Activated T-cell treated with anti-CD3 and anti-CD28 coated beads, Interleukin-2, amount 50 U/mL, for 4 hours (primary cell): ENCODE measurements at places on chromosomes 6 and 20. TPM values are rescaled to one million over a fixed set of nuclear protein-coding genes. Genes with fewer than 3 reads are reported as not detected.

The FAM217A gene
- total RNA-seq, result not detected

The SH3BGRL2 gene
- 0.92 TPM for total RNA-seq

The BLOC1S5 gene
- total RNA-seq, result 11.2 TPM

The KCNS1 gene
- 0.16 TPM for total RNA-seq

The SCUBE3 gene
- total RNA-seq, result 0.03 TPM

The MLIP gene
- not detected for total RNA-seq

The LAMP5 gene
- not detected for total RNA-seq

The SLC35D3 gene
- not detected for total RNA-seq
